NCI-H1048 (cell line): ENCODE measurements at places on chromosomes 7 and 10.

DNA sequence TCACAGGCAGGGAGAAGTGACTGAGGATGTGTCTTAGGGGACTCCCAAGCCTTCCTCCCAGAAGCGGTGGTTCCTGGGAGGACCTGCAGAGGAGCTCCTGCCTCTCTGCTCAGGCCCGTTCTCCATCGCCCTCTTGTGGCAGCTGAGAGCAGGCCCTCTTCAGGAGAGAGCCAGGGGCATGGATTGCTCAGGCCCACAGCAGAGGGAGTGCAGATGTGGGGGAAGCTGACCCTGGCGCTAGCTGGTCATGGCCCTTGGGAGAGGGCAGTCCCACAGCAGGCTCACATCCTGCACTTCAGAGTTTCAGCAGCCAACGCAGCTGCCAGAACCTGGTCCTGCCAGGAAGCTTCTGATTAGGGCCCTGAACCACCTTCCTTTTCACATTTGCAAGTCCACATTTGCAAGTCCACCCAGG, 94.8 kb upstream of the TARP start:
- peak; percentile 32 for DNase-seq

DNA sequence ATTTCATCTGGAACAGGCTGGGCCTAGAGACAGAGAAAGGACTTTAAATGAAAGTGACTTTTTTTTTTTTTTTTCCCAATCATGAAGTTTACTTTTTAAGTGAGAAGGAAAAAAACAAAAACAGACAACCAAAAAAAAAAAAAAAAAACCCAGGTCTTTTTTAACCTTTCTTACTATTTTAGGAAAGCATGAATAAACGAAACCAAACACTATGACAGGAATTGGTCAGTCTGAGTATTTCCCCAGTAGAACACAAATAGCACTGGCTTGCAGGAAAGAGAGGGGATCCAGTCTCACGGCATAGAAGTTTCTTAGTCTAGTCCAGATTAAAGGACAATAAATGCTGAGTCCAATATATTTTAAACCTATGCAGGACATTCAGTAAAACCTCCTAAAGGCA, 180.5 kb upstream of the CCDC6 start:
- DNase-seq: no peak

DNA sequence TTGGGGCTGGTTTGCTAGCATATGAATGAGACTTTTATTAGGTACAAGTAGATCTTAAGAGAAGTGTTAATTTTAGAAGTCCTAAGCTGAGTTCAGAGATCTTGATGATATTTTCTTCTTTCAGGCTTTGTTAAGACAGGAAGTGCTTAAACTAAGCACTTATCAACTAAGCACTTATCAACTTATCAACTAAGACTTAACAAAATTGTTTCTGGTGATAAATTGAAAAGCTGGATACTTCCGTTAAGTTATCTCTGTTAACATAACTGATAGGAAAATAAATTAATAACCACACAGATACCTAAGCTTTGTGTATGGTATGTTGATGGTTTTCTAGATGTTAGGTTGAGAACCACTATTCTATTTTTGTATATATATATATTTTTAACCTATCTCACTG, 113.7 kb downstream of the PHTF2 start:
- DNase-seq: no peak

- no peak for DNase-seq
Measured at GRCh38 chr10:100355086-100355485, 8.1 kb downstream of the SCD start.

DNA sequence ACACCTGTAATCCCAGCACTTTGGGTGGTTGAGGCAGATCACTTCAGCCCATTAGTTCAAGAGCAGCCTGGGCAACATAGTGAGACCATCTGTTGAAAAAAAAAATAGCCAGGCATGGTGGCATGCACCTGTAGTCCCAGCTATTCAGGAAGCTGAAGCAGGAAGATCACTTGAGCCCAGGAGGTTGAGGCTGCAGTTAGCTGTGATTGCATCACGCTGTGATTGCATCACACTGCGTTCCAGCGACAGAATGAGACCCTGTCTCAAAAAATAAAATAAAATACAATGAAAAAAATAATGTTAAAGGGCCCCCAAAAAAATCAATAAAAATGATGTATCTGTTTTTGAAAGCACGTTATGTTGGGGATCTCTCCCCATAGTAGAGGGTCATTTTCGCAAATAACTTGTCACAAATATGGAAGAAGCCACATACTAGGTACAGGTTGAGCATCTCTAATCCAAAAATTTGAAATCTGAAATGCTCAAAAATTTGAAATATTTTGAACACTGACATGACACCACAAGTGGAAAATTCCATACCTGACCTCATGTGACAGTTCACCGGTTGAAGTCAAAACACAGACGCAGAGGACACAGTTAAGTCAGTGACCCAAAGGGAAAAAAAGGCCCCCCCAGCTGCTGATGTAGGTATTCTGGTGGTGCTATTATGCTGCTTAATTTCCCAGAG, 9.5 kb downstream of the CISD1 start:
- no peak for DNase-seq

DNA sequence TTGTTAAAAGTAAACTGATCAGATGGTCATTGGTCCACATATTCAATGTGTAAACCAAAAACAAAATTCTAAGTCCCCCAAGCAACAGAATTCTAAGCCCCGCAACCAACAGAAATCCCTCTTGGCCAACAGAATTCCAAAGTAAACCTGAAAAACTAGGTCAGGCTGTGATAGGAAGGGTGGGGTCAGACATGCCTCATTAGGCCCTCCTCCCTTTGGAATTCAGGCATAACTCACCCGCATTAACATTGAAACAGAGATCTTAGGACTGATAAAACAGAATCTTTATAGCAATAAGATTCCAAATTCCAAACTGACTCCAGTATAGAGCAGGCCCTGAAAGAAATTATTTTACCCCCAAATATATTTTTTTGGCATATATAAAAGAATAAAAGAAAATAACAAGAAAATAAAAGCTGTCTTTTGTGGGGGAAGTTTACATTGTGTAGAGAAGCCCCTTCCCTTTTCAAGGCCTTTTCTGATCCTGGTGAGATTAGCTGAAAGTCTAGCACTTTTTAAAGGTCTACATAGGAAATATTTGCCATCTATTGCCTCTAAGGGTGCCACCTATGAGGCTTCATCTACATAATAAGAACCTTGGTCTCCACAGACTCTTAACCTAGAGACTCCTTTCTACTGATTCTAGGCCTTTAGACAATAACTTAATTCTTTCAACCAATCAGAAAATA, 30.5 kb downstream of the GNAT3 start:
- no peak for DNase-seq

DNA sequence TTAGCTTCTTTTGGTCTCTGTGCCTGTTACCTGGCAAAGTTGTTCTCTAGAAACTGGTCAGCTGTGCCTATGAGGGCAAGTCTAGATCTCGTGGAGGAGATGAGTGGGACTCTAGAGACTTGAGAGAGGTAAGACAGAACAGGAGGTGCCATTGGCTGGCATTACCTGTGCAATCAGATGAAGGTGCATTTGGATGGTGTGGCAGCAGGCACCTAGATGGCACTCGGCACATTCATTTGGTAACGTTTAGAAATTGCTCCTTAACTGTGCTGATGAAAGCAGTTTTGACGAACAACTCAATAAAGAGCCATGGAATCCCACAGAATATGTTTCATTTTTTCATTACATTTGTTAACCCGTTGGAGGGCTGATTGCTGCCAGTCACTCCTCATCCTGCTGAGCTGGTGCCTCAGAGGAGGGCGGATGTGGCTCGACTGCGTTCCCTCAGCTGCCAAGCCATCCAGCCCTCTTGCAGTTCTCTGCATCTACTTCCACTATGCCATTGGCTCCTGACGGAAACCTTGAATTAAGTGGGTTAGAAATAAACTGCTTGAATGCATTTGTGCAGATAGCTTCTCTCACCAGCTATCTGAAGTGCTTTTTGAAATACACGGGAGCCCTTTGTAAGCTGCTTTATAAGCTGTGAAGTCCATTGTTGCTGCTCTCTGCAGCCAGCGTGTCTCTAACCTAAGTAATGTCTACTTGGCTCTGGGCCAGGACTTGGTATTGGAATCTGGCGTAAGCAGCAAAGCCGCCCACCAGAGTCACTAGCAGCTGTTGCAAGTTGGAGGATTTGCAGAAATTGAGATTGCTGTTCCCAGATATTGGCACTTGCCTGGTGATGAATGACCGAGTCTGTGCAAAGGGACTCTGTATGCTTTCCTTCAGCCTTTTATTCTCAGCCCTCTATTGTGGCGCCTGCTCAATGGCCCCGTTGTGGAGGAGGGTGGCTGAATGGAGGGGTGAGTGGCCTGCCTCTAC, 87.4 kb downstream of the LRRC4 start:
- DNase-seq: no peak

- DNase-seq: no peak
Measured at GRCh38 chr10:103552856-103553742, 59.6 kb downstream of the NEURL1 start.

- DNase-seq: no peak
Measured at GRCh38 chr7:79084423-79084822, 369.0 kb downstream of the MAGI2 start.

DNA sequence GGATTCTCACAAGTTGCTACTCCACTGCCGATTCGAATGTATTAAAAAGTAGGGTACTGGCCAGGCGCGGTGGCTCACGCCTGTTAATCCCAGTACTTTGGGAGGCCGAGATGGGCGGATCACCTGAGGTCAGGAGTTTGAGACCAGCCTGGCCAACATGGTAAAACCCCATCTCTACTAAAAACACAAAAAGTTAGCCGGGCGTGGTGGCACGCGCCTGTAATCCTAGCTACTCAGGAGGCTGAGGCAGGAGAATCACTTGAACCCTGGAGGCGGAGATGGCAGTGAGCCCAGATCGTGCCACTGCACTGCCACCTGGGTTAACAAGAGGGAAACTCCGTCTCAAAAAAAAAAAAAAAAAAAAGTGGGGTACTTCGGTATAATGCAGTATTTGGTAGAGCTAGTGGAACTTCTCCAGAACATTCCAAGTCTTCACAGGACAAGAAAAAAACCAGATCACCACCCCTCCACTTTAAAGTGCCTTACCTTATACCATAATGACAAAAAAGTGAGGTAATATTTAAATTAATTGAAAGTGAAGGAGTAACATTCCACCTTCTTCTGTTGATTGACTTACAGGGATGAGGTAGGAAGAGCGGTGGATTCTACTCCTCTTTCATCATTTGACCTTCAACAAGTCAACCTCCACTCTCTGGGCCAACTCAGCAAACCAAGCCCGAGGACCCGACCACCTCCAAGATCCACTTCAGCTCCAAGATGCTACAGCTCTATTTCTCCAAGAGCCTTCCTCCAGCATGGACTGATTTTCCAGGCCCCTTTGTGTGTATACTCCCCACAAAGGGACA, 2.0 kb downstream of the BAZ1B start:
- no peak for DNase-seq

- DNase-seq: no peak
Measured at GRCh38 chr10:2856598-2856997, 210.8 kb upstream of the PFKP start.

- DNase-seq: peak; percentile 66
Measured at GRCh38 chr10:61904733-61905725, 3.5 kb downstream of the ARID5B start.

GRCh38 chr10:93299195-93299594, 182.9 kb downstream of the MYOF start:
- DNase-seq: no peak

DNA sequence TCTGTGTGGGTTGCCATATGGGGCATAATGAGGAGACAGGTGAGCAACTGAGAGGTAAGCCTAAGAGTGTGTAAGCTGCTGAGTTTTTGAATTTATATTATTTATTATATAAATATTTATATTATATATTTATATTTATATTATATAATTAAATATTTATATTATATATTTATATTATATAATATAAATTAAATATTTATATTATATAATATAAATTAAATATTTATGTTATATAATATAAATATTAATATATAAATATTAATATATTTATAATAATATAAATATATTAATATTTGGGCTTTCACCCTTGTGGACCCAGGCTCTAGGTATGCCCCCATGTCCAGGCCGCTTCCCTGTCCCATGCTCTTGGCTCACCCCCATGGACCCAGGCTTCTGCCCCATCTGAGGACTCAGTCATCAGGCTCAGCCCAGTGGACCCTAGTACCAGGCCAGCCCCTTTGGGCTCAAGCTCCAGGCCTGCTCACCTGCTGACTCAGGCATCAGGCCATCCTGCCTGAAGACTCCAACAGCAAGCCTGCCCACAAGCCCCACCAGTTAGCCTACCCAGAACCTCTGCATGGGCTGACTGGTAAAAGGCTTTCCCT, 755.4 kb downstream of the SUGCT start:
- DNase-seq: no peak

DNA sequence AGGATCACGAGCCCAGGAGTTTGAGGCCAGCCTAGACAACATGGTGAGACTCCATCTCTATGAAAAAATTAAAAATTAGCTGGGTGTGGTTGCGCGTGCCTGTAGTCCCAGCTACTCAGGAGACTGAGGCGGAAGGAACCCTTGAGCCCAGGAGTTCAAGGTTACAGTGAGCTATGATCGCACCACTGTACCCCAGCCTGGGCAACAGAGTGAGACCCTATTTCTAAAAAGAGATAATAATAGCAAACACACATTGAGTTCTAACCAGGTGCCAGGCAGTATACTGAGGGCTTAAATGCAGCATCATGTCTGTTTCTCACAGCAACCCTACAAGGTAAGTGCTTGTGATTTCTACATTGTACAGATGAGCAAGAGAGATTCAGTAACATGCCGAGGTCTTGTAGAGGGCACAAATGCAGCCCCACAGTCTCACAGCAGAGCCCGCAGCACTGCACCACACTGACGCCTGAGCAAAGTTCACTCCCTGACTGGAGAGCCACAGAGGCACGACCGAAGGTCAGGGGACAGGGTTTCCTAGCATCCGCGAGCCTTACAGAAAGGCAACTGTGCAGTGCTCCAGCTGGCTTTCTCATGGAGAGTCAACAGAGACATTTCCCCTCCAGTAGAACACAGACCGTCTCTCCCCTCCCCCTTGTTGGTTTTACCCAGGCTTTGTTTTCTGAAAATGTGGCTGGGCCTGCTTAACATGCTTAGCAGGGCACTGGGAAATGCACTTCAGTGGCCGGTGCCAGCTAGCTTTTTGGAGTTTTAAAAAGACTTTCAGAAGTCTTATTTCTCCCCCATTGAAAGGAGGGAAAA, 36.5 kb downstream of the PDSS1 start:
- no peak for DNase-seq

GRCh38 chr7:69640925-69641594, 42.8 kb downstream of the AUTS2 start:
- DNase-seq: no peak

GRCh38 chr7:52668435-52668834, 367.0 kb upstream of the POM121L12 start:
- DNase-seq: no peak
